CD4-positive, alpha-beta memory T cell (primary cell): ENCODE measurements at places on chromosomes 2 and 18.

DNA sequence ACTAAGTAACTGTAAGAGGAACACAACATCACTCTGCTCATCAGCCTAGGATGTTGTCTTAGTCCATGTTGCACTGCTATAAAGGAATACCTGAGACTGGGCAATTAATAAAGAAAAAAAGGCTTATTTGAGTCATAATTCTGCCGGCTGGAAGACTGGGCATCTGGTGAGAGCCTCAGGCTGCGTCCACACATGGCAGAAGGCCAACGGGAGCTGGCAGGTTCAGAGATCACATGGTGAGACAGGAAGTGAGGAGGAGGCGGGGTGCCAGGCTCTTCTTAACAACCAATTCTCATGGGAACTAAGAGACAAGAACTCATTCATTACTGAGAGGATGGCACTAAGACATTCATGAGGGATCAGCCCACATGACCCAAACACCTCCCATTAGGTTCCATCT, 46.8 kb downstream of the EPG5 start:
- no peak for DNase-seq

- no peak for DNase-seq
Observed at GRCh38 chr2:135962366-135963123, 22.9 kb downstream of the DARS1 start.

DNA sequence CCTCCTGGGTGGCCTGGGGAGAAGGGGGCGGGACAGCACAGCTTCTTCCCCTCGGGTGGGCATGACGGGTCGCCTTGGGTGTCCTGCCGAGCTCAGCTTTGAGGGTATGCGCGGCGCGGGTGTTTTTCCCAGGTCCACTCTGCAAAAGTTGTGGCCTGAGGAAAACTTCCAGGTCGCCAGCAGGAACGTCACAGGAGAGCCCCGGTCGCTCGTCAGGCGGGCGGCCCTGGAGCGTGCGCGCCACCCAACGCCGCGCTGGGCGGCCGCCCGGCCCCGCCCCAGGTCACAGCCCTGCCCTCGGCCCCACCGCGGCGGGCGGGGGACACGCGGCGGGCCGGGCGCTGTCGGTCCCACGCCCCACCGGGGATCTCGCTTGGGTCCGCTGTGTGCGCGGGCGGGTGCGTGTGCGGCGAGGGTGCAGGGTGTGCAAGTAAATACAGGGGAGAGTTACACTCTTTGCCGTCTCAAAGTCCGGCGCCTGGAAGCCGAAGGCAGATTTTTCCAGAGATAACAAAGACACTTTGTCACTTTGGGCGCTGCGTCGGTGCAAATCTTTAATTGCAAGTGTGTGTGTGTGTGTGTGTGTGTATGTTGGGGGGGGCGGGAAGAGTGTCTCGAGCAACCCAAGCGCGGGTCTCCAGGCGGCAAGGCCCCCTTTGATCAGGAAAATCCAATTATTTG, 616 bp upstream of the SP5 start:
- DNase-seq = no peak

DNA sequence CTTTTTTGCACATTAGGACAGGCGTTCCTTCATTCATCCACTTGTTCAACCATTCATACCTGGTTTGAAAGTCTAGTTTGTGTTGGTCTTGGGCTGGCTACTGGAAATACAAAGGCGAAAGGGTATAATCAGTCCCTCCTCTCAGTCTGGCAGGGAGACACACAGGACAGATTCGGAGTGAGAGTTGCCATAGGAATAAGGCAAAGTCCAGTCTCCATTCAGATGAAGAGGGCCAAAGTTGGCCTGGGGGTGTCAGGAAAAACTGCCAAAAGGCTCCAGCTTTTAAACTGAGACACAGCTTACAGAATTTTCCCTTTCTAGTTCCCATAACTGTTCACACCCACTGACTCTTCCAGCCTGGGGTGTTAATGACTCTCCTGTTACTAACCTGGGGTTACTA, 96.3 kb upstream of the AQP4 start:
- DNase-seq = no peak

GRCh38 chr2:136496966-136497365, 268.4 kb upstream of the THSD7B start:
- DNase-seq = no peak

GRCh38 chr2:152425765-152426727, 91.1 kb downstream of the FMNL2 start:
- DNase-seq = no peak

DNA sequence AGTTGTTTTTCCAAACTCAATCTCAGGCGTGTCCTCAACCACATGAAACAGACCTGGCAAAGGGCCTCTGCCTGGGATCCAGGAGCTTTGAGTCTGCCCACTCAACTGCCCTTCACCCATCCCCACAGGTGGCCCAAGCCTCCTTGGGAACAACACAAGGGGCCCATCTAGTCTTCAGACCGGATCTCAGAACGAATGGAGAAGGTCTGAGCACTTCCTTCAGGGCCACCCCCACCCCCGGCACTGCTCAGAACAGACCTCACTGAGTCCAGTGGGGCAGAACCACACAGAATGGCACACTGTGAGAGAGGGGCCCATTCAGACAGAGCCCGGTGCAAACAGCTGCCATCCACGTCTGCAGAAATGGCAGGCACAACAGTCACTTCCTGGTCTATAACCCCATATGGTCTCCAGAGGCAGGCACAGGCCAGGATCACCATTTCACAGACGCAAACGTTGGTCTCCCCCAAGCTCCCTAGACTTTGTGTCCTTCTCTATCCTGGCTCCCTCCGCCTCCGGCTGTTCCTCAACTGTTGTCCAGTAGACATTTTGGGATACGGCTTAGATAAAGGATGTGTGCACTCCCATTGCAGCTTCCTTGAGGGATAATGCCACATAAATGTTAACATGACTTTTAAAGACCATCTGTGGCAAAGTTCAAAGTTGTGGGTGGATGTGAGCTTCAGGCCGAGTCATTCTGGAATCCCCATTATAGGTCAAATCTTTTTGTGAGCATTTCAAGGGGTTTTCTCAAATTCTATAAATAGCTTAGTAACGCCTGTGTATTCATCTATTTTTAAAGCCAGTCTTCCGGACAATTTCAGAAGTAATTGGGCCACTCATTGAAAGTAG, 149.7 kb downstream of the SMAD7 start:
- no peak for DNase-seq

GRCh38 chr2:108193251-108193650, 46.5 kb upstream of the SULT1C3 start:
- no peak for DNase-seq

- no peak for DNase-seq
Observed at GRCh38 chr2:106638043-106638442, 150.9 kb downstream of the CD8B2 start.

DNA sequence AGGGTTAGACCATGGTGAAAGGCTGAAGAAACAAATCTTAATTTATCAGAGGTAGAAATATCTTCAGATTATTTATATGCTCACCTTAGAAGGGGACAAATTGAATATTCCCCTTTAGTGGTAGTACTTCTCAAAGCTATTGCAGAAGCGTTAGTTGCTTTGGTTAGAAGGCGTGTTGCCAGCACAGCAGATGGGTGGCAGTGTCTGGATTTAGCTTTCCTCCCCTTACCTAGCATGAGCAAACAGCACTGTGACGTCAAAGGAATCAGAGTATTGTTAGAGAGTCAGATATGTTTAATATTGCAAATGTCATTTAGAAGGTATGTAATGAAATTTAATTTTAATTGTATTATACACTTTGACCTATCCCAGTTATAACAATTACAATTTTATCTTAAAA, 27.2 kb upstream of the GALR1 start:
- no peak for DNase-seq

DNA sequence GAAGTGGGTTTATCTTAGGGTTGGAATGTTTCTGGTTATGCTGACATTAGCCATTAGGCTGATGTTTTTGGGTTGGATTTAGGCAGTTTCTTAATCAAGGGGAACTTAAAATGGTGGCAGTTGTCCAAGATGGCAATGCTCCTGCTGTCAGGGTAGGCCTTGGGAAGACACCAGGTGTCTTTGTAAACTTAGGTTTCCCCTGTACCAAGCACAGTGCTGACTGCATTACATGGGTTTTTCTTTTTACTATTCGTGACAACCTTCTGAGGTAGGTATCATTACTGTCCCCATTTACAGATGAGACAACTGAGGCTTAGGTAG, 528 bp upstream of the ATG16L1 start:
- DNase-seq = no peak

- no peak for DNase-seq
Observed at GRCh38 chr2:134089454-134089853, 164.4 kb upstream of the MGAT5 start.

- DNase-seq = no peak
Observed at GRCh38 chr2:194591192-194591591, 1065.8 kb upstream of the SLC39A10 start.

- DNase-seq = no peak
Observed at GRCh38 chr2:218033208-218033589, 30.4 kb upstream of the TNS1 start.

- no peak for DNase-seq
Observed at GRCh38 chr2:25079050-25079635, 37.3 kb downstream of the EFR3B start.

DNA sequence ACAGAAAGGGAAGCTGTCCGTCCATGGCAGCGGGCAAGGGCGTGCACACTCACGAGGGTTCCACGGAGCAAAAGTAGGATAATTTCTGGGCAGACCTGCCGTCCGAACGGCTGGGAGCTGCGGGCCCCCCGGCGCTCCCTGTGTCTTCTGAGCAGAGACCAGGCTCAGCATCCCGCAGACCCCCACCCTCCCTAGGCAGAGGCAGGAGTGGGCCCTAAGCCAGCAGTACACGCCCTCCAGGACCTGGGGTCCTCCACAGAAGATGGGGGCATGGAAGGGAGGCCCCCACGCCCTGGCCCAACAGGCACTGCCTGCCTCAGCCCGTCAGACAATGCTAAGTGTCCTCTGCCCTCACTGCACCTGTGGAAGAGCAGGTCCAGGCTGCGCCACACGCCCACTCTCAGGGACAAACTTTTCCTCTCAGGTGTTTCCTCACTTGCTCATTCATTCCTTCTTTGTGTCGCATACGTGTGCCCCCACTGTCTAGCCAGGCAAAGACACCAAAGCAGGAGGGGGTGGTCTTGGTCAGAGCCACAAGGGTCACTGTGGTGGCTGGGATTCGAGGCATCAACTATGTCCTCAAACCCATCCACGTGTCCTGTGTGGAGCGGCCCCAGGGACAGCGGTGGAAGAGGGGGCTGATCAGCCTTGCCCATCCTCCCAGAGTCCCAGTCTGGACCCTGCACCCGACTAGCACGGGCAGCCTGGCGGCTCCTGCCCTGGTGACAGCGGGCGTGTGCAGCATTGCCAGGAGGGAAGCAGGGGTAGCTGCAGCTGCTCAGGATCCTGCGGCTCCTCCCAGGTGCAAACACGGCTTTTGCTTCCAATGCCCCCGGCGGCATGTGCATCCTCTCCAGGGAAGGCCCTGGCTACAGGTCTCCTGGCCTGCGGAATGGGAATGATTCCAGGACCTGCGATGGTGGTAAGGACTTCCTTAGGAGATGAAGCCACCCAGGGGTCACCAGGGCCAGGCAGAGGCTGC, 2.4 kb upstream of the GPC1 start:
- no peak for DNase-seq

DNA sequence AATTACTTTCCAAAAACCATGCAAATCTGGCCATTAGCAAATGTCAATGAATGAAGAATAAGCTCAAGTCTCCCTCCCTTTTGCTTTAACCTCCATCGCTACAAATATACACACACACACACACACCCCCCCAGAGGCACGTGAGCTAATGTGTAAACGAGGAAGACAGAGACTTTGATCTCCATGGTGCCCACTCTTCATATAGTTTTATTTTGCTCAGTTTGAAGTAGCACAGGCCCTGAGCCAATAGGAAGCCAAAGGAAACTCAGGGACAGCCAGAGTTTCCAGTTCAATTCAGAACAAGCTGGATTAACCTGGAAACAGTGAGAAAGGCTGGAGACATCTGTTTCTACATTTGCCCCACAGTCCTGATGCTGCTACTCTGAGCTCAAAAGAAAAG, 248.4 kb upstream of the MEIS1 start:
- DNase-seq = no peak

DNA sequence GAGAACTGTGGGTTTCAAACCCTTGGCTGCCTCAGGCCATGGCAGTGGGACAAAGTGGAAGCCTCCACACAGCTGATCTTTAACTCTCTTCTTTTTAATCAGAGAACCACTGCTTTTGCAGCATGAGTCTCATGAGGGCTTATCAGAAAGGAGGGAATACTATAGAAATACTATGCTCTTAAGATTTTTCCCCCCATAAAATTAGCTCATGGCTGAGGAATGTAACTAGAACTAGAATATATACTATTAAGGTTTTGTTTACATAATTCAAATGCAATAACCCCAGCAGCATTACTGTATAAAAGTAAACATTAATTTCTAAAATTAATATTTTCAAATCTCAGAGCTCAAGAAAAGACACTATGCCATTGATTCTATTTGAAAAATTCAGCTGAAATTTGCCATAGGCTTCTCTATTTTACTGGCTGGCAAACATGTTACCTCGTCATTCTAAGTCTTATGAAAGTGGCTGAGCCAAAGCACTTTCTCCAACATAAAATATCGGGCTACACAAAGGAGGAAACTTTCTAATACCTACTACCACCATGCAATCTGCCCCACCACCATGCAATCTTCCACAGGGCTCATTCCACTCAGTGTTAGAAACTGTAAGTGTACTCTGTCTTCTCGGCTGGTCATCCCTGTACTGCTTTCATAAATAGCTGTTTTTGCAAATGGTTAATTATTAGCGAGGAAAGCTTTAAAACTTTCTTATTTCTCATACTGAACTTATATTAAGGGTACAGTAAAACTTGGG, 42.5 kb downstream of the WDR35 start:
- no peak for DNase-seq

DNA sequence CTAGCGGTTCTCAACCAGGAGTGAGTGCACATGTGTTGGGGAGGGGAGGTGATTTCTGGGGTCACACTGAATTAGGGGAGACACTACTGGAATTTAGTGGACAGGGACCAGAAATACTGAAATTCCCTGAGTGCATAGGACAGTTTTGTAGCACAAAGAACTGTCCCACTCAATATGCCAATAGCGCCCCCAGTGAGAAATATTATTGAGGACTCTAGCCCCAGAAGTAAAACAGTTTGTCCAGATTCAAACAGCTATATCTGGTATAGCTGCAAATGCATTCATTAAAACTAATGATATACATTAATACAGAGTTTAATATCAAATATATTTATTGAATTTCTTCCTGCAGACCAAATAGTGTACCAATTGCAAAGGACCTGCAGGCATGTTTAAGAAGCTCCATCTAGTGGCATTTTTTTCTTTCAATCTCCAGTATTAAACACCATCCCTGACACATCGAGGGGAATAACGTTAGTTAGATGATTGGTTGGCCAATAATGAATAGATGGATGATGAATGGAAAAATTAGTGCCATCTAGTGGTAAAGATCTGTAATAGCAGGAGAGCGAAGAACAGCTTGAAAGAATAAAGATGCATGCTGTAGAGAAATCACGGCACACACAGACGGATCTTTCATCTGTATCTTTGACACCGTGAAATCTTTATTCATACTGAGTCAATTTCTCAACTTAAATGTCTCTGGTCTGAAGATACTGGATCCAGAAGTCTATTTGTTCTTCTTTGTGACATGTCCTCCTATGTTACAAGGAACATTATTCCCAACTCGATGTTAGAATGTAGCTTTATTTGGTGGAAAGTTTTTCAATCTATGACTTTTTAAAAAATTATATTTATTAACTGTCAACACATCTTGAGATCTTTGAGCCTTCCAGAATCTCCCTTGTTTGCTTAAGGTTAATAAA, 62.5 kb downstream of the DHRS9 start:
- DNase-seq = peak; percentile 53
